ENCODE measurements at places on chromosomes 1 and 21.

- no peak for DNase-seq
Observed at GRCh38 chr21:43602266-43603232, 56.7 kb downstream of the HSF2BP start.

- no peak for DNase-seq
Observed at GRCh38 chr1:221797506-221797905, 55.6 kb upstream of the DUSP10 start.

- no peak for DNase-seq
Observed at GRCh38 chr1:91948097-91948496, 1.1 kb upstream of the BRDT start.

DNA sequence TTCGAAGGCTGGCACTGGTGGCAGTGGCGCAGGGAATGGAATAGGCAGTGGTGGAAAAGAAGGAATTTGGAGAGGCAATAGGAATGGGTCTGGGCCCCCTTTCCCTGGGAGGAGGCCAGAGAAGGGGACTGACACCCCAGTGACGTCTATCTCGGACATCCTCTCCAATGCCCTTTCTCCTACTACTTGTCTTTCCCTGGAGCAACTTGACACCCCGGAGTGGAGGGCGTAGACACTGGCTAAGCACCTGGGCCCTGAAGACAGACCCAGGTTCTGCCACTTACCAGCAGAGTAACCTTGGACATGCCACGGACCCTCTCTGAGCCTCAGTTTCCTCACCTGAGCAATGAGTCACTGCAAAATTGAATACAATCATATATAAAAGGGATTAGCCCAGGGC, 86.8 kb downstream of the CAMK2N1 start:
- DNase-seq: no peak

- peak; percentile 29 for DNase-seq
Observed at GRCh38 chr1:48203287-48203900, 19.1 kb upstream of the SLC5A9 start.

- no peak for DNase-seq
Observed at GRCh38 chr1:9960706-9961562, 17.7 kb downstream of the NMNAT1 start.

- DNase-seq: no peak
Observed at GRCh38 chr1:236809148-236809547, 14.1 kb downstream of the MTR start.

- DNase-seq: no peak
Observed at GRCh38 chr21:35720208-35720731, 340.1 kb downstream of the SETD4 start.

DNA sequence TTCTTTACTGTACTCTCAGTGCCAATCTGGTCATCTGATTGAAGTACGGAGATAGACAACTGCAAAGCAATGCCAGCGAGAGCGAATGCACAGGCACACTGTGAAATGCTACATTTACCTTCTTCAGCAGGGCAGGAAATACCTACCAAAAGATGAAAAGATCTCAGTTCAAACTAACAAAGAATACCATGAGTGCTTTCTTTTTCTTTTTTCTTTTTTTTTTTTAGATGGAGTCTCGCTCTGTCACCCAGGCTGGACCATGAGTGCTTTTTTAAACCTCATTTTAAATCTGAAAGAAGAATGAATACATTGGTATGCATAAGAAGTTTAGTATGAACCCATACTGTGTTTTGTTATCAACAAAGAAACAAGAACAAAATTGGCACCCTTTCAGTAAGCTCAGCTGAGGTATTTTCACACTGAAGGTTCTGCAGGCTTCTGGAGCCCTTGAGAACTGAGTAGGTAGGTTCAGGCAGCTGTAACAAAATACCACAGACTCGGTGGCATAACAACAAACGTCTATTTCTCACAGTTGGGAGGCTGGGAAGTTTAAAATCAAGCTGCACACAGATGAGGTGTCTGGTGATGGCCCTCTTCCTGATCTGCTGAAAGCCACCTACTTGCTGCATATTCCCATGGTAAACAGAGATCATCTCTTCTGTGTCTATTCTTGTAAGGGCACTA, 1.7 kb upstream of the CHI3L2 start:
- DNase-seq: no peak

GRCh38 chr1:45752441-45753052, 2.1 kb upstream of the IPP start:
- DNase-seq: peak; percentile 4

DNA sequence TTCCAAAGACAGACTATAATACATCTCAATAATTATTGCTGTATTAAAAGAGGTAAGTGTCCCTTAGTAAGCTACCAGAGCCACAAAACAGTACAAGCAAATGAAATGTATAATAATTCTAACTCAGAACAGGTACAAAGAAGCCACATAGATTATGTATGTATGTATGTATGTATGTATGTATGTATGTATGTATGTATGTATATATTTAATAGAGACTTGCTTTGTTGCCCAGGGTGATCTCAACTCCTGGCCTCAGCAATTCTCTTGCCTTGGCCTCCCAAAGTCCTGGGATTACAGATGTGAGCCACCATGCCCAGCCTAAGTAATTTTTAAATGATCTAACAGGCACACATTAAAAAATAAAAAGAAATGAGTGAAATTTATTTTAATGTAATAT, 86.9 kb downstream of the EPS15 start:
- DNase-seq: no peak

GRCh38 chr1:183289051-183289496, 103.0 kb downstream of the LAMC2 start:
- no peak for DNase-seq

- DNase-seq: peak; percentile 92
Observed at GRCh38 chr1:224542783-224543440, 73.2 kb upstream of the CNIH3 start.

- DNase-seq: no peak
Observed at GRCh38 chr1:34753163-34753562, 1.7 kb upstream of the GJB5 start.

DNA sequence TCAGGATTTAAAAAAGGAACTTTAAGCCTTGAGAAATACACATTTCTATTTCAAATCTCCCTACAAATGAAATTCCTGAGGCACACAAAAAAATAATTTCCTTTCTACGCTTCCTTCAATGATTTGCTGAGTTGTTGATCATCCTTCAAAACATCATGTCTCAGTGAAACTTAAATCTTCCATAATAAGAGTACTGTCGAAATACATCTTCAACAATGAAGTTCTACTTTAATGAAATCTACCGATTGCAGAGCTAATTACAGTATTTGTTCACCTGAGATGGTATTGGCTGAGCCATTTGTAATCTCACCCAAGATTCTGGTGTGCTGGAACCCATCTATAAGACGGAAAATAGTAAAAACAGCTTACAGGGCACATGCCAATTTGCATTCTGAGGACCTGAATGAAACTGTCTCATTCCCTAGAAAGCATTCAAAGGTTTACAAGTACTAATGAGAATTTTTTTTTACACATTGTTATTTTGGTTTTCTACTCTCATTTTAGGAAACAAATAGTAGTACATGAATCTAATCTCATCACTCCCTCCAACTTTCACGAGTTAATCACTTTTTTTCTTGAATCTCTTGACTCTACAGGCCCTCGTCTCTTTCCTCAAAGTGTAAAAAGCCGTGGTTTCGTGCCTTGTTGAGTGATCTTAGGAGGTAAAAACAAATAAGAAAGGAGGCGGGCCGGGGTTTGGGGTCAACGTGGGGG, 1.1 kb downstream of the CHML start:
- no peak for DNase-seq

DNA sequence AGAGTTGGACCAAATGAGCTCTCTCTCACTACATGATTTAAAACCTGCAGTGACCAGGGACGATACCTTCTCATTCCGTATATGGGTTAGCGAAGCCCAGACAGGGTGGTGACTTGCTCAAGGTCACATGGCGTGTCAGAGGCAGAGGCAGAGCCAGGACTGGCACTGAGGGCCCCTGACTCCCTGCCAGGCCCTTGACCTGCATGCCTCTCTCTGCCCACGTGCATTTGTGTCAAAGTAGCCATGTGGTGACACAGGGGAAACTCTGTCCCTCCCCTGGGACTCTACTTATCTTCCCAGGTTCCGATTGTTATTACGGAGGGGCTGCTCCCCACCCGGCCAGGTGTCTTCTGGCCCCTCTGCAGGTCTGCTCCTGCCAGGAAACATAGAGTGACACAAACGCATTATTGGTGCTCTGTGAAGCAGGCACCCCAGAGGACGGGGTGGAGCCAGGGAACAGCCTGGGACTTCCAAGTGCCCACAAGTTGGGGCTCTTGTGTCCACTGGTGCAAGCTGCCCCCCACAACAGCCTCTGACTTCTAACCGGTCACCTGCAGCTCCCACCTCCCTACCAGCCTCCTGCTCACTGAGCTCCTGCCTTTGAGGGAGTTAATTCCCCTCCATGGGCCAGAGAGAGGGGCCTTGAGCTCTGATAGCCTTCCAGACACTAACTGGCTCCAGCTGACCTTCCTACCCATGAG, 7.3 kb upstream of the TINAGL1 start:
- no peak for DNase-seq

DNA sequence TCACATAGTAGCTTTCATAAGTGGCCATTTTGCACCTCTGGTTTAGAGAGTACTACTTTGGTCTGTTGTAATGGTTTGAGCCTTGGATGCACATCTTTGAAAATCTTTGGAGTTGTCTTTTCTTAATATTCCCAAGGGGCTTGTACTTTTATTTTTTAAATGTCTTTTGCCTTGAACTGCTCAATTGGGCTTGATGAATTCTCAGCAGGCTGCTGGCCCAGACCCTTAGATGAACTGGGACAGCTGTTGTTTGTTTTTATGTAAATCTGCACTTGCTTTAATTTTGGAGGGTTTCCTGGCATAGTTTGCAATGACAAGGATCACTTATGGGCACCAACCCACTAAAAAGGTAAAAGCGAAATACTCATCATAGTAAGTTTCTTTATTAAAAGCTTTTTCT, 24.9 kb downstream of the NGF start:
- DNase-seq: no peak

GRCh38 chr1:176976771-176977170, 187.7 kb downstream of the ASTN1 start:
- no peak for DNase-seq

- no peak for DNase-seq
Observed at GRCh38 chr21:25867061-25867460, 132.3 kb downstream of the GABPA start.

GRCh38 chr1:164561007-164561406, 2.0 kb downstream of the PBX1 start:
- DNase-seq: no peak

DNA sequence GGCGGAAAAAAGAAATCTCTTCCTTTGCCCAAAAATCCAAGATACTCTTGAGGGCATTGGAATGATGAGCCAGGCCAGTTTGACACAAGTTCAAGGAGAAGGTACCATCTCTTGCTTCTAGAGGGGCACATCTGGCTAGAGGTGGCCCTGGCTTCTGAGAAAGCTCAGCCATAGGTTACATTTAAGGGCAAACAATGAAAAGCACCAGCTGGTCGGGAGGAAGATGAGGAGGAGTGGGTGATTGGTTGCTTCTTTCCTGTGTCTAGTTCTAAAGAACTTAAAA, 132.0 kb downstream of the DHRS3 start:
- no peak for DNase-seq

DNA sequence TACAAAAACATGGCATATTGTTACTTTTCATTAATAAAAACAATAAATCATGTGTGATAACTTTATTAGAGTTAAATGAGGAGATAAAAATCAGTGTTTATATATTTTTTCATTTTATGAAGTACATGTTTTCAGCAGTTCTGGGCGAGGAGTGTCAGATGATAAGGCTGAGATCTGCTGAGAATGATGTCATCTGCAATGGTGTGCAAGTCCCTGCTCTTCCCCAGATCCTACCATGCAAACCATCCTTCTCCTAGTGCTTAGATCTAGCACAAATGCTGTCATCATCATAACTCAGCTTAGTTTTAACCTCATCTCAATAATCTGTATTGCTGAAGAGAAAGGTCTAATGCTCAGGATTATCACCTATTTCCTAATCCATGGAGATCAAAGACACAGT, 214.4 kb upstream of the DAB1 start:
- DNase-seq: no peak

Data from AG08395 (cell line).